Pancreas (tissue), 10 donors: ENCODE measurements at places on chromosomes 6 and 20. TPM values are rescaled to one million over a fixed set of nuclear protein-coding genes. Genes with fewer than 3 reads are reported as not detected.

GRCh38 chr20:3987296-3987695, 28.1 kb downstream of the RNF24 start:
- H3K27ac ChIP-seq = no peak overlapping the region
- H3K4me1 ChIP-seq = no peaks in the 10 kb centered on the region
- DNase-seq = no peak
- H3K36me3 ChIP-seq = no peaks in the 10 kb centered on the region
- H3K4me3 ChIP-seq = no peak overlapping the region
- H3K27me3 ChIP-seq = no peaks in the 10 kb centered on the region

GRCh38 chr6:23826572-23826971, 299.4 kb upstream of the NRSN1 start:
- DNase-seq = no peak
- no peaks in the 10 kb centered on the region for H3K27me3 ChIP-seq
- no peak overlapping the region for H3K27ac ChIP-seq
- no peak overlapping the region for H3K4me3 ChIP-seq
- H3K4me1 ChIP-seq = no peaks in the 10 kb centered on the region
- H3K36me3 ChIP-seq = no peaks in the 10 kb centered on the region

- no peak overlapping the region for H3K27ac ChIP-seq
- H3K27me3 ChIP-seq = no peaks in the 10 kb centered on the region
- H3K36me3 ChIP-seq = no peaks in the 10 kb centered on the region
- no peak overlapping the region for H3K4me3 ChIP-seq
- no peak for DNase-seq
- H3K4me1 ChIP-seq = peaks cover 68% of the 10 kb centered on the region
These were observed 93.2 kb downstream of the FOXO3 start for GRCh38 chr6:108653949-108654348.

- H3K4me1 ChIP-seq = no peaks in the 10 kb centered on the region
- H3K36me3 ChIP-seq = no peaks in the 10 kb centered on the region
These were observed 42.1 kb downstream of the BFSP1 start for GRCh38 chr20:17488916-17489600.

- H3K4me1 ChIP-seq = no peaks in the 10 kb centered on the region
- no peak for DNase-seq
- no peak overlapping the region for H3K27ac ChIP-seq
- no peaks in the 10 kb centered on the region for H3K27me3 ChIP-seq
- no peak overlapping the region for H3K4me3 ChIP-seq
These were observed 114.3 kb upstream of the F13A1 start for GRCh38 chr6:6434723-6435122.

Gene AVP
- total RNA-seq = not detected

Gene TRMT6
- 5.0 TPM for total RNA-seq
